GM13976 (cell line): ENCODE measurements at places on chromosomes 7 and 10.

- no peak for DNase-seq
Measured at GRCh38 chr7:115549910-115550309, 480.7 kb downstream of the TFEC start.

DNA sequence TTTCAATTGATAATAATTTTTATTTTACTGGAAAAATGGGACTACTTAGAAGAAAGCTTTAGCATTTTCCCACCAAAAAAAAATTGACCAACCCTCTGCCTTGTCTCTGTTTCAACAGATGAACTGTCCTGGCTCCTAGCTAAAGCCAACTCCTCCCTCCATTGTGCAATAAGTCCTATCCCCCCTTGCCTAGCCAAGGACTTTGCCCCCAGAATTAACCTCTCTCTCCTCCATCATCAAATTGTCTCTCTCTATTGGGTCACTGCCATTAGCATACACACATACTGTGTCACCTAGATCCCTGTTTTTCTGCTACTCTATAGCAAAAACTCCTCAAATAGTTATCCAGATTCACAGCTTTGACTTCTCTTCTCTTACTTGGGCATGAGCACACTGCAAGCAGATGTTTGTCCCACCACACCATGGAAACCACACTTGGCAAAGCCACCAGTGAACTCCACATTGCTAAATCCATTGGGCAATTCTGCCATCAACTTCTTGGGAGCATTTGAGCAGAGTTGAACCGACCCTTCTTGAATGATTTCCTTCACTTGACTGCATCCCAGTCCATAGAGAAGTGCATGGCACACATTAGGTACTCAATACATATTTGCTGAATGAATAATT is 91.4 kb upstream of the NEBL start:
- no peak for DNase-seq

DNA sequence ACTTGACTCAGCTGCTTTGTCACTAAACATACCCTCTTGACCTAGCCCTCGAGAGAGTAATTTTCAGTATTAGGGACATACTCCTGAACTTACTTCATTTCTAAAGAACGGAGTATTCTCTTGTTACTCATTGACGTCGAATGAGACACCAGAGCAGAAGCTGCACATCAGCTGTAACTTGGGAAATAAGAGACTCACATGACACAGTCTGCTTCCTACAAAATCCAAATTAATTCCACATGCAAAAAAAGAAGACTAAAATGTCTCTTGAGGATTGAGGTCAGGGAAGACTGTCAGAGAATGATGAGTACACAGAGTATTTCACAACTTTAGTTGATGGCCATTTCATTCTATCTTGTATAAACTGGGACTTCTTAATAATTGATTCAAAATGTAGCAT is 114.7 kb upstream of the EGFR start:
- DNase-seq: no peak

DNA sequence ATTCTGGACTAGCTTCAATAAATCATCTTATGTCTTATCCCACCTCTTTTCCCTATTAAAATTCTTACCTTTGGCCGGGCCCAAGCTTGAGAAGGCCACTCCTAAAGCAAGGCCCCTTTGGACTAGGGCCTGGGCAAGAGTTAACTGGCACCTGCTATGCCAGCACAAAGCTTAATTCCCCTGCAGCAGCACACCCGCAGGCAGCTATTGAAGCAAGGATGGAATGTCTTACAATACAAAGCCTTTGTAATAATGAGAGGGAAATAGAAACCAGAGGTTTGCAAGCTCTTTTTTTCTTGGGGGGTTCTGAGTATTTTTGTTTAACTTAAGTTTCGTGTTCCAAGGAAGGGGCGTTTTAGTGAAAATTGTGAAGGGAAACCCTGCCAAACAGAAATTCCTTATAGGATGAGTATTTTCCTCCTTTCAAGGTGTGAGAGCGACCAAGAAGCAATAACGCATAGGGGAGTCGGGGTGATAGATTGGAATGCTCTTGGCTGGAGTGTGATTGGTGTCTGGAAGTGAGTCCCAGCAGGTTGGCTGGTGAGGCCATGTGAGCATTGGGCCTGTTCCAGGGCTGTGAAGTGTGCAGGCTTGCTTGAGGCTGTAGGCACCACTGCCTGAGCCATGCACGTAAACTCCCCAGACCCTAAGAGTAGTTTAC is 148.5 kb downstream of the KIAA1217 start:
- no peak for DNase-seq

DNA sequence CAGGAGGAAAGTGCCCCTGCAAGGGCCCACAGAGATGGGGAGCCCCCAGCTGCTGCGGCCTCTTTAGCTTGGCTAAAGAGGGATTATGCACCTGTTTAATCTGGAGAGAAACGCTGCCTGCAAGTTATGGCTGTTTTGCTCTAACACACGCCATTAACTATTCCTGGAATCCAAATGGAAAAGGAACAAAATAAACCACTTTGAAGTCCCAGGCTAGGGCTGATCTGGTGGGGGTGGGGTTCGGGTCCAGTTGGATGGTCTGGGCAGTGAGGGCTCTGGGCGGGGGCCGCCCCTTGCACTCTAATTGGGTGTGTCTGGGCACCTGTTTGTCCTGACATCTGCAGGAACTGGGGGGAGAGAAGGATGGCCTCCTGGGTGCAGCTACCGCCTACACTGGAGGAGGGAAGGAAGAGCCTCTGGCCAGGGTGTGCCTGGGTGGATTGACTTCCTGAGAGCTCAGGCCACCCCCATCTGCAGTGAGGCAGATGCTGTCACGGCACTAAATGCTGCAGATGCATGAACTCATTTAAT is 300.6 kb downstream of the ZEB1 start:
- no peak for DNase-seq

GRCh38 chr7:106864298-106865081 is 592 bp upstream of the PIK3CG start:
- DNase-seq: peak; percentile 52
